Esophagus muscularis mucosa (tissue), 4 donors: ENCODE measurements at places on chromosomes 2 and 18. TPM values are rescaled to one million over a fixed set of nuclear protein-coding genes. Genes with fewer than 3 reads are reported as not detected.

- no peak for DNase-seq
- no peaks in the 10 kb centered on the region for H3K36me3 ChIP-seq
- no peak overlapping the region for H3K4me3 ChIP-seq
- no peak overlapping the region for H3K27ac ChIP-seq
- H3K27me3 ChIP-seq = peaks cover 3% of the 10 kb centered on the region
These were observed 374.9 kb downstream of the LRRTM1 start for GRCh38 chr2:79929624-79930023.

DNA sequence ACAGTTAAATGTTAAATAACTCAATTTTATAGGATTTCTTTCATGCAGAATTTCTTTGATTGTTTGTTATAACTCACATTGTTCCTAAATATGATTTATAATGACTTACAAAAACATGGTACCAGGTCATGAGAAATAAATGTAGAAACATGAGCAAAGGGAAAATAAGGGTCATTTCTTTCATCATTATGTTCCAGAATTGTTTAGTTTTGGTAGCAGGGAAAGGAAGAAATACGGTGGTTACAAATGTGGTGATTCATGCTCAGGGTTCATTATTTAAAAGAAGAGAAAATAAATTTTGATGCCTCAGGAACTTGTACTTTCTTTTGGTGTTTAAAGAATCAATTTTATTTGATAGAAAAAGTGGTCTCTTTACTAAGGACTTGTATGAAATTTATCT, 4.4 kb downstream of the LYPD6B start:
- no peak overlapping the region for H3K27ac ChIP-seq
- no peak overlapping the region for H3K4me3 ChIP-seq

DNA sequence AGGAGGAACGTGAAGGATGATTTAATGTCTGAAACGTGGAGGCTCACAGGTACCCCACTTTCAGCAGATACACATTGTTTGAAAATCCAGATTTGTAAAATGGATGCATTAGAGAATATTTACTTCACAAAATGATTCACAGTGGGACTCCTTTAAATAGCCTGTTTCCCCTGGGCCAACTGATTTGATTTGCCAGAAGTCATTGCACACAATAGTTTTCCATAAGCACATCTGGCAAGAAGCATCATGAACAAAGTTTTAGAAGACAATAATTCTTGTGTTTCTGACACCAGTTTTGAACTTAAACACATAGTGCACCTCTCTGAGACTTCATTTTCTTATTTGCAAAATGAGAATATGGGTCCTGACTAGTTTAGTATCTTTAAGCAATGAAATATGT, 451.4 kb upstream of the SLC14A2 start:
- DNase-seq = no peak
- no peaks in the 10 kb centered on the region for H3K27me3 ChIP-seq
- H3K4me3 ChIP-seq = no peak overlapping the region
- H3K4me1 ChIP-seq = peaks cover 22% of the 10 kb centered on the region
- no peaks in the 10 kb centered on the region for H3K36me3 ChIP-seq
- H3K27ac ChIP-seq = no peak overlapping the region

DNA sequence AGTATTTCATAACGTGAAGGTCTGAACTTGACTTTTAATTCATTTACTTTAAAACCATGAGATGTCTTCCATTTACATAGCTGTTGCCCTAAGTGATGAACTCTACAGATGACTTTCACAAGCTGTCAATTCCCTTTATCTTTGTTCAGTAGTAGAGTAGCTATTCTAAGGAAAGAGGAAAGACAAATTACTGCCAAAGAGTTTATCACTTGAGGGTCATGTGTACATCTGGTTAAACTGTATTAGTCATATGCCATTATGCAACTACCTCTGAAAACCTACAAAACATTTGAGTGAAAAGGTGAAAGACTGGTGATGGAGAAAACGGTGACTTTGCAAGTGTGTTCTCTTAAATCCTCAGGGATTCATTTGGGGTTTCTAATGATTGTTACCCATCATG, 763.9 kb downstream of the TMEM182 start:
- H3K27ac ChIP-seq = no peak overlapping the region
- H3K27me3 ChIP-seq = no peaks in the 10 kb centered on the region

GRCh38 chr18:63831080-63831788, 56.0 kb downstream of the SERPINB7 start:
- DNase-seq = no peak
- H3K4me1 ChIP-seq = no peaks in the 10 kb centered on the region
- no peaks in the 10 kb centered on the region for H3K36me3 ChIP-seq
- H3K27ac ChIP-seq = no peak overlapping the region

DNA sequence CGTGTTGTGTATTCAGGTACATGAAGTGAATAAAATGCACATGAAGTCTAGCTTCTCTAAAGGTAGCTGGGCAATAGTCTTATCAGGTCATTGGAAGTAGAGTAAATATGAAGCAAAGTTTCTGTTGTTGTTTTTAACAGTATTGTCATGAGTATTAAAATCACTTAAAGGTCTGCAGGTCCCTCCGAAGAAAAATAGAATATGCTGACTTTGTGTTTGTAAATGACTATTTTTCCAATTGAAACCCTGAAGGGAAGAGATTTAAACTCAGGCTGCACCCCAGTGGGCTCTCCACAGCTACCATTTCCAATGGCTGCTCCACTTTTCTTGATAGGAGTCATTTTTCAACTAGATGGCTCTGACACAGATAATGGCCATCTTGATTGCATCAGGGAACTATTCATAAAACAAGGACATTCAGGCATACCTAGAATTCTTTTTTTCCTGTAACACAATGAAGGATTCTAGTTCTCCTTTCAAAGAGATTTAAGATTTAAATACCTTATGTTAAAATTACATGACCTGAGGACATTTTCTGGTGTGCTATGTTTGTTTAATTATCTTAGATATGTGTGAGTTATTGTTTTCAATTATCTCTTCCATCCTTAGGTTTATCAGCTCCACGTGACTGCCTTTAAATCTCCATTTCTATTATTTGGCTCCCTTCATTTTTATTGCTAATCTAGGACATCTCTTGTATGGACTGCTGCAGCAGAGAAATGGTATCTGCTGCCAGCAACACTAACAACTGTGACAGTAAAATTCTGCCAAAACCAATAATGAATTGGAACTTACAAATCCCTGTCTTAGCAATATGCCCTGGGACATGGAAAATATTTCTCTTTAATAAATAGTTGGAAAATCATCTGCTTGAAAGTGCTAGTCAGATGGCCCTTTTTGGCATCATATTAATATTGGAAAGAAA, 149.2 kb upstream of the NOSTRIN start:
- no peak overlapping the region for H3K4me3 ChIP-seq
- DNase-seq = no peak
- no peak overlapping the region for H3K27ac ChIP-seq
- H3K36me3 ChIP-seq = no peaks in the 10 kb centered on the region

RNPEPL1 gene
- total RNA-seq = 59.8 TPM

FAHD2A gene
- total RNA-seq = 20.0 TPM

SP5 gene
- 0.32 TPM for total RNA-seq
